ENCODE measurements at places on chromosomes 16 and 17.

GRCh38 chr16:4202615-4203345, 39.1 kb downstream of the SRL start:
- no peak for DNase-seq

GRCh38 chr17:44363613-44364159, at the start of gene FAM171A2:
Gene FAM171A2 (minus strand): TSS chr17:44363853. CDS start chr17:44363714, 139 bp downstream.
- DNase-seq, result peak; percentile 71

GRCh38 chr17:73795730-73796129, 151.5 kb upstream of the SDK2 start:
- no peak for DNase-seq

GRCh38 chr16:8729779-8730334, 55.4 kb downstream of the ABAT start:
- no peak for DNase-seq

DNA sequence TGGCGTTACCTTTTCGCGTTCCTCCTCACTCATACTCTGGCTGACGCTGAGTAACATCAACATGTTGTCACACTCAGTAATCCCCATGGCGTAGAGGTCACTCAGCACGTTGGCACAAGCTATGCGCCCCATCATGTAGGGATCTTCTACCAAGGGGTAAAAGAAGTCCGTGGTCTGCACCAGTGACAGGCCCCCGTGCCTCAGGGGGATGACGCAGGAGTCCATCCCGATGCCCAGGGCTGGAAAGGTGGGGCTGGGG, 596 bp downstream of the SEPHS2 start:
- no peak for DNase-seq

- peak; percentile 99 for DNase-seq
Observed at GRCh38 chr16:29815793-29816693, at the start of gene PAGR1. Gene PAGR1 (plus strand): TSS chr16:29816152. CDS start chr16:29816526, 374 bp downstream.

DNA sequence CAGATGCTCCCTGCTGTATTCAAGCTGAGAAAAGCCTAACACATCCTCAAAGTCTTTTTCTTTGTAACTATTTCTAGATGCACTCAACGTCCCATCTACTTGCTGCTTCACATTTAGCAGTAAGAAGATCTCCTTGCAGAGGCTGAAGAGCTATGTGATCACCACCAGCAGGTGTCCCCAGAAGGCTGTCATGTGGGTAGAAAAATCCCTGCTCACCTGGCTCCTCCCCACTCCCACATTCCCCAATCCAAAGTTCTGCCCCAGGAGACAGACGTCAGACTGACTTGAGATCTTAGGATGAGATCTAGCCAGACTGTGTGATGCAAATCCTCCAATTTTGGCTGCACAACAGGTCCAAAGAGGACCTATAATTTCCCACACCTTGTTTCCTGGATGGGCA, 1.1 kb downstream of the CCL13 start:
- DNase-seq, result no peak

GRCh38 chr16:12899529-12900143, 1.8 kb upstream of the SHISA9 start:
- DNase-seq, result no peak

Data from activated CD4-positive, alpha-beta T cell treated with anti-CD3 and anti-CD28 coated beads for 48 hours (primary cell).